NCI-H510A treated with DMSO at 0.1 percent for 48 hours (cell line): ENCODE measurements at places on chromosomes 4 and X.

- no peak for DNase-seq
Observed at GRCh38 chr4:61992351-61992750, 792.2 kb downstream of the ADGRL3 start.

- no peak for DNase-seq
Observed at GRCh38 chrX:9494771-9495170, 29.9 kb downstream of the TBL1X start.

DNA sequence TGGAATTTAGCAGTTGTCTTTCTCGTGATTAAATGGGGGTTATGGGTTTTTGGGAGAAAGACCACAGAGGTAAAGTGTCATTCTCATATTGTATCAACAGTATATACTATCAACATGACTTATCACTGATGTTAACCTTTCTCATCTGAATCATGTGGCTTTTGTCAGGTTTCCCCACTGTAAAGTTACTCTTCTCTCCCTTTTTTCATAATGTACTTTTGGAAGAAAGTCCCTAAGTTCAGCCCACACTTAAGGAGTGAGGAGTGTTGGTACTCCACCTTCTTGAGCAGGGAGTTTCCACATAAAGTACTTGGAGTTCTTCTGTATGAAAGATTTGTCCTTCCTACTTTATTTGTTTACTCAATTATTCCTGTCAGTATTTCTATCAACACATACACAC is 169.9 kb downstream of the ZNF330 start:
- no peak for DNase-seq

DNA sequence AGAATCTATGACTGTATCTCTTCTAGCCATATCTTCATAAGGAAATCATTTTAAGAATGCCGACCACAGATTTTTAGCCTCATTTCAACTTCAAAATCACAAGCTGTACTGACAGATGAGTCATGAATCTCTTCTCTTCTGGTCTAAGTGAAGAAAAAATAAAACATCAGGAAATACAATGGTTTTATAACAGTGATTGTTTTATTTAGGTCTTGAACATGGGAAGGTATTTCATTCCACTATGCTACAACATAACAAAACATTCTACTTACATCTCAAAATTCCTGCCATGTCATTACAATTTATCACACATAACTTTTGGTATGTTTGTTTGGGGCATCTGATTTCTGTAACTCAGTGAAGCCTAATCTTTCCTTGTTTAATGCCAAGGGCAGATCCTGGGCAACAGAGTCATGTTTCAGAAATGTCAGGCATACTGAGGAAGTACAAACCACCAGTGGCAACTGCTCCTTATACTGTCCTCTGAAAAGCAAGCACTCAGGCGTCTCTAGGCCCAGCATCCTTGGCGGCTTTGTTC is 325.0 kb downstream of the PDHA2 start:
- no peak for DNase-seq

GRCh38 chr4:146640021-146640464 is 1.4 kb downstream of the POU4F2 start:
- DNase-seq = no peak

DNA sequence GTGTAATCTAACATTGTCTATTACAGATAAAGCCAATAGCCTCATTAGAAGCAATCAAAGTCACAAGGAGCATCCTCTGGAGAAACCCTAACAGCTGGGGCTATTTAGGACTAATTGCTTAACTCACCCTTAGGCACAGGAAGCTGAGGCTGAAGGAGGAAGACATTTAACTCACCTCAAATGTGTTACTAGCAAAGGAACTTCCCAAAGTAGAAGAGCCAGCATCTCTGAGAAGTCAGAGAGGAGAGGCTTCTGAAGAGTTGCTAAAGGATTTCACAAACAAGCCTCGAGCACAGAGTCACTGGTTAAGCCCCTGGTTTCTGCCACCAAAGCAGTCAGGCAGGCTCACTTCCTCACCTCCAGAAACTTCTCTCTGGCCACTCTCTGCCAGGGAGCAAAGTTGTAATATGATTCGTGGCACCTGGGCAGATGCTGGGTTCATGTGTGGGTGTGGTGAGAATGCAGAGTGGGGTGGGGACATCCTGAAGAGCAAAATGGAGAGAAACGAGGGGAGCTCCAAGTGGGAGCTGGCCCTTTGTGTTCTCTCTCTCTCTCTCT is 201.3 kb downstream of the HS6ST2 start:
- DNase-seq = no peak

- DNase-seq = peak; percentile 61
Observed at GRCh38 chrX:155819966-155820491, 61.1 kb upstream of the VAMP7 start.

GRCh38 chr4:159435561-159436023 is 332.7 kb downstream of the RAPGEF2 start:
- DNase-seq = no peak

- DNase-seq = no peak
Observed at GRCh38 chrX:152878976-152879755, 18.7 kb upstream of the ZNF185 start.

GRCh38 chr4:94803181-94803580 is 45.4 kb downstream of the BMPR1B start:
- no peak for DNase-seq

GRCh38 chr4:138609943-138610350 is 367.8 kb upstream of the SLC7A11 start:
- no peak for DNase-seq

- DNase-seq = no peak
Observed at GRCh38 chr4:169136796-169137557, 126.9 kb upstream of the CBR4 start.

- DNase-seq = no peak
Observed at GRCh38 chr4:3303923-3304710, 11.3 kb downstream of the RGS12 start.

- peak; percentile 50 for DNase-seq
Observed at GRCh38 chr4:11632483-11632882, 203.8 kb upstream of the HS3ST1 start.

- no peak for DNase-seq
Observed at GRCh38 chrX:33211356-33212260, at the start of gene DMD. Gene DMD (minus strand): TSS chrX:33211549. CDS start chrX:33211312, 237 bp downstream.

DNA sequence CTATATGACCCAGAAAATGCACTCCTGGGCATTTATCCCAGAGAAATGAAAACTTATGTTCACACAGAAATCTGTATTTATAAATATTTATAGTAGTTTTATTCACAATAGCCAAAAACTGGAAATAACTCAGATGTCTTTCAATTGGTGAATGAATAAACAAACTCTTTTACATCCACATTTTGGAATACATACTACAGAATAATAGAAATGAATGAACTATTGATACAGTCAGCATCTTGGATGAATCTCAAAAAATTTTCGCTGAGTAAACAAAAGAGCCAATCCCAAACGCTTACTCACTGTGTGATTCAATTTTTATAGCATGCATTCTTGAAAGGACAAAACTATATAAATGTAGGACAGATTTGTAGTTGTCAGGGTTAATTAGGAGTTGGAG is 75.1 kb upstream of the HTR2C start:
- no peak for DNase-seq

DNA sequence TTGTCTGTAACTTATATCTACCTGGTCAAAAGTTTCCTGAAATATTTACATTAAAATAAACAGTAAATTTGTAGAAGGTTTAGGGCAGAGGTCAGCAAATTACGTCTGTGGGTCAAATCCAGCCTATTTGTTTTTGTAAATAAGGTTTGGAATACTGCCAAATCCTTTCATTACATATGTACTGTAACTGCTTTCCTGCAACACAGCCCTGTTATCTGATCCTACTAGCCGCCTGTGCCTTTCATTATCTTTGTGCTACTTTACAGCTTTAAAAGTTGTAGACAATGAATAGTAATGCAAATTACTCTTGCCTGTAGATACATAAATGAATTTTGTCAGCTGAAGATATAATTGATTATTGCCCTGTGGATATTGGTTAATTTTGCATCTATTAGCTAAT is 369.6 kb upstream of the SLC7A11 start:
- DNase-seq = no peak

DNA sequence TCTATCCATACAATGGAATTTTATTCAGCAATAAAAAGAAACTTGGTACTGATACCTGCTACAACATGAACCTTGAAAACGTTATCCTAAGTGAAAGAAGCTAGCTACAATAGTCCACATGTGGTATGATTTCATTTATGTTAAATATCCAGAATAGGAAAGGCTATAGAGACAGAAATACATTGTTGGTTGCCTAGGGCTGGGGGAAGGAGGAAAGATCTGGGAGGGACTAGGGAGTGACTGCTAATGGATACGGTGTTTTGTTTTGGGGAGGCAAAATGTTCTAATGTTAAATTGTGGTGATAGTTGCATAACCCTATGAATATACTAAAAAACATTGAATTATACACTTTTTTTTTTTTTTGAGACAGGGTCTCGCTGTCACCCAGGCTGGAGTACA is 141.1 kb upstream of the ARX start:
- no peak for DNase-seq

DNA sequence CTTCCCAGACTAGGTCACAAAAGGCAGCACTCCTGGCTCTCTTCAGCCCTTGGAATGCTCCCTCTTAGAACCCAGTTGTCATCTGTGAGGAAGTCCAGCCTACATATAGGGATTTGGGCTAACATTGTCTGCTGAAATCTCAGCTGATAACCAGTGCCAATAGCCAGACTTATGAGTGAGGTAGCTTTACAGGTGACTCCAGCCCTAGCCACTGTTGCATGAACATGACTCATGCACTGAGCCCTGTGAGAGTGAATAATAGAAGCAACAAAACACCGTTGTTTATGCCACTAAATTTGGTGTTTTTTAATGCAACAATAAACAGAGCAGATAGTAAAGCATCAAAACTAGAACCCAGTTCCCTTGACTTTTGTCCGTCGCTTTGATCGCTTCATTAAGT is 433.2 kb downstream of the STIM2 start:
- no peak for DNase-seq

DNA sequence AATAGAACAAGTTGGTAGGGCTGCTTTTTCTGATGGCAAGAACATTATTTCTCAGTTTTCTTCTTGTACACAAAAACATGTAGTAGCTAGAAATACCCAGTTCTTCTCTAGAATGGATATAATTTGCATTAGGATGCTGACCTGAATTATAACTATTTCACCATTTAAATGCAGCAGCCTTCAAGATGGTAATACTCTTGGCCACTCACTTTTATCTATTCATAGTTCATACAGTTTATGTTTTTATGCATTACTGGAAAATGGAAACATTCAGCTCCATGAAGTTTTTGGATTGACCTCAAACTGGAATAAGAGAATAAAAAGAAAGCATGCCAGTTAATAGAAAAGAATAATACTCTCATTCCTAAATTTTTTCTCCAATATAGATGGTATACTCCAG is 487.4 kb downstream of the PABPC4L start:
- no peak for DNase-seq

GRCh38 chrX:107619885-107620322 is 8.4 kb upstream of the PRPS1 start:
- no peak for DNase-seq

DNA sequence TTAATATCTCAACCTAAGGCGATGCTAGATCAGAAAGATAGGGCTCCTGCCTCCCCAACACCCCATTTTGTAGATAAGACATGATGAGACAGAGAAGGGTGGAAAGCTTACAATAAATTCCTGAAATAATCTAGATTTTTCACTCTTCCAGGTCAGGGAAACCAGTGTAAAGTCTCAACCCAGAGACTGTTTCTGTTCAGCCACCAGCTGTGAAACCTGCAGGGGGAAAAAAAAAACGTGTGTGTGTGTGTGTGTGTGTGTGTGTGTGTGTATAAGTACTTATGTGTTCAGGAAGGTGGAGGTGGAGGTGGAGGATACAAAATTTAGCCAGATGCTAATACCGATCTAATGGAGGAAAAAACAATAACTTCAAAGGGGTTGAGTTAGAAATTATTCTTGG is 773 bp upstream of the ITM2A start:
- no peak for DNase-seq

GRCh38 chrX:34371754-34372153 is 239.6 kb upstream of the FAM47A start:
- DNase-seq = no peak

DNA sequence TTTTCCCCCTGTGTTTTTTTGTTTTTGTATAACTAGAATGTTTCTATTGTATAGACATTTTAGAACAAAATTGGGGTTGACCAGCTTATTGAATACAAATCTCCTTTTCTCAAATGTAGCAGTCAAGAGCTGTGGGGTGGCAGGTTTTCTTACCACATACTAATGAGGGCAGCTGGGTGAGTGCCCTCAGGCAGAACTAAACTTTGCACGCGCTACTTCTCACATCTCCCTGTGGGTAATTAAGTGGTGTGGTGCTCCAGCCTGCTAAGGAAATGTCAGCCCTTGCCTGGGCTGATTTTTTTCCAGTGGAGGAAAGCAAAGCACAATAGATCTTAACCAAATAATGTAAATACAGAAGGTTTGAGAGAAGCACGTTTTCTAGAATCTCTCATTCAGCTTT is 717.6 kb upstream of the TENM3 start:
- peak; percentile 53 for DNase-seq

GRCh38 chr4:32000846-32001488 is 1280.8 kb downstream of the PCDH7 start:
- DNase-seq = no peak

DNA sequence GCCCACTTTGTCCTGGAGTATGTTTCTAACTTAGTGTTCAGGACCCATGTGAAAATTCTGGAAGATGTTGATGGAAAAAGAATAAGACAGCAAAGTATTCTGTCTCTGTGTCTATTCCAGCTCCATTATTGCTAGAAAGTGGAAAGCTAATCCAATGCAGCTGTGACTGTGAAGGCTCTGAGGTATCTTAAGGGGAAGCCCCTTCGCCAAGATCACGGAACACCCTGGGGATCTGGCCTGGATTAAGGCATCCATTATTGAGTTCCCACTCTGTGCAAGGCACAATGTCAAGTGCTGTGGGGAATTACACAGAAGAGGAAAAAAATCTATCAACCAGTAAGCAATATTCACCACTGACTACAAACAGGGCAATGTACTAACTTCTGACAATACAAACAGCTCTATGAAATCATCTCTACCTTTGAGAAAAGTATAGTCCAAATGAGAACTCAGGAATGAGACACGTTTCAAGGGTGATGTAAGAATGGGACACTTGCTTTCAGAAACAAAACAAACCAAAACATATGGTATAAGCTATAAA is 222.1 kb downstream of the LDB2 start:
- DNase-seq = no peak

DNA sequence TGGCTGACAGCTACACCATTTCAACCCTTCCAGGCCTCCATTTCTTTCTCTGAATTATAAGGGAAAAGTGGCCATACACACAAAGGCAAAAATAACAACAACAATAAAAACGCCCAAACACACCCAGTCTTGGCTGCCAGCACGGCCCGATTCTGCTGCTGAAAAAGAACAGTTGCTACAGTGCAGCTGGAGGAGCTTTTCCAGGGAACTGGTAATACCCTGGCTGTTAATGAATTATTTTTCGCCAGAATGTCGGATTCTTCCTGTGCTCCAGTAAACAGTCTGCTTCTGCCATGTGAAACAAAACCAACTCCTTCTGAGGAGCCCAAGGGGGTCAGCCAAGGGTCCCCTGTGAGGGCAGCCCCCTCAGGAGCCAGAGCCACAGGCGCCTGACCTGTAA is 6.6 kb downstream of the RAI2 start:
- DNase-seq = no peak

GRCh38 chrX:53682885-53683555 is 3.5 kb downstream of the HUWE1 start:
- peak; percentile 38 for DNase-seq
